CD4-positive, alpha-beta T cell treated with Interleukin-12 subunit alpha and Interleukin-12 subunit beta, for 1 hour (primary cell): ENCODE measurements at places on chromosomes 3 and 15.

GRCh38 chr15:101127506-101128076 lies 124.3 kb downstream of the CHSY1 start:
- peak; percentile 40 for DNase-seq

DNA sequence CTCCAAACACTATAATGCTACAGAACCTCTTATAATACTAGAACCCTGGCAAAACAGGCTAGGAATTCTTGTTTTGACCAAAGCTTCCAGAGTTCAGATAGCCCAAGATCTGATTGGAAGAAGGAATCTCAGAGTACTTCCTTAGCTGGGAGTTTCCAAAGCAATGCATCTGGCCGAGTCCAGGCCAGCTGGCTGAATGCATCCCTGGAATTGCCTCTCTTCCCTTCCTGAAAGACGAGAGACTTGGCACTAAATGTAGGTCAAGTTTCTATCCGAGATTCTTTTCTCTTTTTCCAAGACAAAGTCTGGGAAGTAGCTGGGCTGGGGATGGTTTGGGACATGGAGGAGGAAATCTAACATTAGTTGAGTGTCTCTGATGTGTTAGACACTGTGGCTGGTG lies 68.7 kb upstream of the ADPGK start:
- DNase-seq, result no peak

- DNase-seq, result no peak
These were observed 22.5 kb downstream of the LRTM1 start for GRCh38 chr3:54905261-54905888.

DNA sequence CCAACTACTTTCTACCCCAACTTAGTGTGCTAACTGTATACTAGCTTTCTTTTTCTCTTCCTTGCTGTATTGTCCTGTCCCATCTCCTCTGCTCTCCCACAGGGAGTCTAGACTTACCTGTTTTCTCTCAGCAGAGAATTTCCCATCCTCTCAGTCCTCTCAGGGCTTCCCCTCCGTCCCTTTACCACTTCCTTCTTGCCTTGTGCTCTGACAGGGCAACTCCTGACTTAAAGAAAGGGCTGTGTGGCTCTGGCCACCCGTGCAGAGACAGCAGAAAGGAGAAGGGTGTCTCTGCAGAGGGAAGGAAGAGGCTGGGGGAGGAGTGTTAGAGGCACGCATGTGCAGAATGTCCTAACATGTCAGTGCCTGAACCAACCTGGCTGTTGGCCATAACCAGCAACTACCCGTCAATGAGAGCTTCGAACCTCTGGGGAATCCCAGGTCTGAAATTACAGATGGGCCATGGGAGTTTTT lies at the start of gene GCSAM:
TSS of gene GCSAM (minus strand) at position 274 of the 474 bp plus-strand sequence. CDS start at position 146, 128 bp downstream.
- peak; percentile 85 for DNase-seq

GRCh38 chr15:25971053-25971452 lies 107.9 kb upstream of the ATP10A start:
- no peak for DNase-seq

DNA sequence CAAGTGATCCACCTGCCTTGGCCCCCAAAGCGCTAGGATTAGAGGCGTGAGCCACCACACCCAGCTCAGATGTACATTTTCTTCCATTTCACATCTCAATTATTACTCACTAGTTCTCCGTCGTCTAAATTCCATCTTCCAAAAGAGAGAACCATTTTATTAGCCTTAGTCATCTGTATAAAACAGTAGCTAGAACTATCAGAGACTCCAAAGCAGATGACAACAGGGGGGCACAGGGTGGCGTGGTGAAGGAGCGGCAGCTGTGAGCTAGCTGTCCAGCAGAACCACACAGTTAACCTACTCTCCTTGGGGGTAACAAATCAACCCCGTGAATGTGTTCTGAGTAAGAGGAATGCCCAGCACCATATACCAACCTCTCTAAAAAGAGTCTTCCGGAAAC lies 7.1 kb downstream of the SLC25A20 start:
- no peak for DNase-seq

- DNase-seq, result no peak
These were observed 8.7 kb downstream of the ADPGK start for GRCh38 chr15:72774696-72775383.

- DNase-seq, result no peak
These were observed 9.3 kb downstream of the EIF2B5 start for GRCh38 chr3:184144505-184144904.

DNA sequence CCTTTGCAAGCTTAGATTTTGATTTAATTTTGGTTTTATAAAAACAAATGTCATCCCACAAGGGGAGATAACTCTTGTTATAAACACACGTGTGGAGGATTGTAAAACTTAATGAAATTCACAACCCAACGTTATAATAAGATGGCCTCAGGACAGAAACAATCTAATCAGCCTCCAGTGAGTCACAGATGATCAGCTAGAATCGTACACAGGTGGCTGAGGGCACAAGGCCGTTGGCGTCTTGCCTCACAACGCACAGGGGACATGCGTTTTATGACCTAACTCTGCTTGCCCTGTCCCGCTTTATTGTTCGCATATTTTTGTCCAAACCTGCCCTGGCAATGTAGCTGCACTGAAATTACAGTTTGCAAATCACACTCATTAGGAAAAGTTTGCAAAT lies 121.9 kb upstream of the PDZRN3 start:
- no peak for DNase-seq

- no peak for DNase-seq
These were observed 8.1 kb downstream of the ARIH1 start for GRCh38 chr15:72482275-72482674.

DNA sequence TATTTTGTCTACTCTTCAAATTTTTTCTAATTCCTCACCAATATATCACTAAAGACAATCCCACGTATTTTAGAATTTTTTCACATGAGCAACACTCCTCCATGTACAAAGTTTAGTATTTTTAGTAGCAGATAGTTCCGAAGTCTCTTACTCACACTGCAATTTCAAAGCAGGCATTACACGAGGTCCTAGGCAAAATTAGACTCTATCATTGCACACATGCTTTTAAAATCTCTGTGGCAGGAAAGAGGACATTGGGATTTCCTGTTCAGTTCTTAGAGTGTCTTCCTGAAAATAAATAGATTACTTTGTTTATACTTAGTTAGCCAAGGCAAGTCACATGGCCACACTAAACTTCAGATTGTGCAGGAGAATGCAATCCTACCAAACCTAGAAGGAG lies 847.7 kb downstream of the ROBO2 start:
- DNase-seq, result no peak

GRCh38 chr3:7484636-7485035 lies 623.7 kb downstream of the GRM7 start:
- no peak for DNase-seq

DNA sequence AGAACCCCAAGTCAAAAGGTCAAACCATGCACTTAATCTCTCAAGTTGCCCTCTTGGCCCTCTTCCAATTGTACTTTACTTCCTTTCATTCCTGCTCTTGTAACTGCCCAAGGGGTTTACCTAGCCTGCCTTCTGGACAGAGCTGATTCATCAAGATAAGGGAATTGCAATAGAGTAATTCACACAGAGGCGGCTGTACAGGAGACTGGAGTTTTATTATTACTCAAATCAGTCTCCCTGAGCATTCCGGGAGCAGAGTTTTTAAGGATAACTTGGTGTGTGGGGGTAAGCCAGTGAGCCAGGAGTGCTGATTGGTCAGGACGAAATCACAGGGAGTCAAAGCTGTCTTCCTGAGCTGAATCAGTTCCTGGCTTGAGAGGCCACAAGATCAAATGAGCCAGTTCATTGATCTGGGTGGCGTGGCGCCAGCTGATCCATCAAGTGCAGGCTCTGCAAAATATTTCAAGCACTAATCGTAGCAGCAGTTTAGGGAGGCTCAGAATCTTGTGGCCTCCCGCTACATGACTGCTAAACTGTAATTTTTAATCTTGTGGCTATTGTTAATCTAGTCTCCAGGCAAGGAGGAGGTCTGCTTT lies 590.0 kb downstream of the EPHA3 start:
- no peak for DNase-seq

GRCh38 chr3:58160399-58160798 lies 50.4 kb downstream of the DNASE1L3 start:
- no peak for DNase-seq

DNA sequence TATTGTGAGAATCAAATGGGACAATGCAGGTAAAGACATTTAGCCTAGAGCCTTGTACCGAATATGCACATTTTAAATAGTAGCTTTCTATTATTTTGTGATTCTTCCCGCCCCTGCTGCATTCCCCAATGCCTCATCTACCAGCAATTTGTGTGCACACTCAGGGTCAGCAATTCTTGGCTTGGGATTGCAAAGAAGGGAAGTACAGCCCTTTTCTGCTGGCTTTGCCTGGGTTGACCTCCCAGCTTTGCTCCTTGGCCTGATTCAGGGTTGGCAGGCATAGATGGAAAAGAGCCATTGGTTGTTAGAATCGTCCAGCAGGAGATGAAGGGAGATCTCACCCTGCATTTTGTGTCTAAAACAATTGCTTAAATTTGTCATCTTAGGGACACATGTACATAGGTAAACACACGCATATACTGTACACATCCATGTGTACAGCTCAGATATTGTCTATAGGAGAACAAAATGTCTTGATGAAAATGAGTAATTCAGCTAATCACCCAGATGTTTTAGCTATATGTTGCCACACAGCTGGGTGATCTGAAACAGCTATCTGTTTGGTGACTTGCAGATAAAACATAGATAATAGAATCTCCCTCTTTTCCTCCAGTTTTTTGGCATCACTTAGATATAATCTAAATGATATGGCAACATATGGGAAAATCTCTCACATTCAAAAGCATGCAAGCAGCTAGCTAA lies 340.9 kb upstream of the TBL1XR1 start:
- DNase-seq, result no peak

- no peak for DNase-seq
These were observed 64.5 kb downstream of the LRTM1 start for GRCh38 chr3:54863366-54863765.
